ENCODE measurements at places on chromosomes 11 and 22. TPM values are rescaled to one million over a fixed set of nuclear protein-coding genes. Genes with fewer than 3 reads are reported as not detected.
A peak's percentile ranks its signal among the peaks of the same experiment; 100 is the strongest.

The OR52A1 gene
- total RNA-seq, result not detected

The TRIM51 gene
- total RNA-seq, result not detected

The RTN4RL2 gene
- 2.1 TPM for total RNA-seq

GRCh38 chr11:75689863-75690609, 21.2 kb upstream of the MAP6 start:
- no peaks in the 10 kb centered on the region for H3K4me1 ChIP-seq
- H3K27me3 ChIP-seq, result no peaks in the 10 kb centered on the region
- H3K27ac ChIP-seq, result no peak overlapping the region

DNA sequence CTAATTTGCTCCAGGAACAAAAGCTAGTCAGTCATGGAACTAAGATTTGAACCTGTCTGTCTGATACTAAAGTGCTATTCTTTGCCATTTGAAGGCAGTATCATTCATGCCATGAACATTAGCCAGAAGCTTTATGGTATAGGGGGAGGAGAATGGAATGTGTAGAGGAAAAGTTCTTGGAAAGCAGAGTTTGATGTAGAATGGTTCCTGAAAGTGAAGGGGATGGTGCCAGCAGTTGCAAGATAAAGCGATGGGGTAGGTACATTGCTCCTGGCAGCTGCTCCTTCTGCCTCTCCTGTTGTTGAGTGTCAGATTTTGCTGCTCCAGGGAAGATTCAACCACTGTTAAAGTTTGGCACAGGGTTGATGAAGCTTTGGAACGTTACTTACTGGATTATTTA, 53.4 kb downstream of the ARHGAP42 start:
- peaks cover 35% of the 10 kb centered on the region for H3K4me1 ChIP-seq
- no peak for DNase-seq
- H3K36me3 ChIP-seq, result no peaks in the 10 kb centered on the region
- H3K27me3 ChIP-seq, result no peaks in the 10 kb centered on the region
- no peak overlapping the region for H3K4me3 ChIP-seq

- no peaks in the 10 kb centered on the region for H3K27me3 ChIP-seq
- H3K36me3 ChIP-seq, result no peaks in the 10 kb centered on the region
- DNase-seq, result no peak
- peaks cover 13% of the 10 kb centered on the region for H3K4me1 ChIP-seq
- no peak overlapping the region for H3K27ac ChIP-seq
- no peak overlapping the region for H3K4me3 ChIP-seq
Measured at GRCh38 chr11:128830290-128831173, 36.6 kb downstream of the KCNJ1 start.

DNA sequence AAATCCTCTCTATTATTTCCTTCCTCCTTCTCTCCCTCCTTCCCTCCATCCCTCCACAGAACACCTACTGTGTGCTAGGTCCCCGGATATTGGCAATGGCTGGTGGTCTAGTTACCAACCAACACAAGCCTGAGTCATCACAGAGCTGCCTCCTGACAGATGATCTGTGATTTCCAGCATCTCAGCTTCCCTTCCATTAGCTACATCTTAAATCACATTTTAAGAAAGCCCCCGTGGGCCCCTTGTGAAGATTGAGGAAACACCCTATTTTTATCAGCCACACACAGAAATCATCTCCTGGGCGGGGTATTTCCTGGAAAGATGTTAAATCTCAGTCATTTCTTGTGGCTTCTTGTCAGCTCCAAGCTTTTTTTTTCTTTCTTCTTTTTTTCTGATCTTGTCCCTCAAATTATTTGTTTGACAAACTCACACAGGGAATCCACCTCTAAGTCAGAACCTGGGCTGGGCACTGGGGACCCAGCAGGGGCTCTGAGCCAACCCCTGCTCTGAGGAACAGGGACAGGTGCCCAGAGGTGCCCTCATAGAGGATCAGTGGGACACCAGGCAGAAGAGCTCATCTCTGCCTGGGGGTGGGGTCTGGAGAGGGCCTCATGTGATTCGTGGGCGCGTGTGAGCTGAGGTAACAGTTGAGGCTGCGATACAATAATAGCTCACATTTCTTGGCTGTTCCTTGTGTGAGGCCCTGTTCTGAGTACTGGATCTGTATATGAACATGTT, 42.4 kb downstream of the CACNA1I start:
- H3K27ac ChIP-seq, result no peak overlapping the region
- H3K4me1 ChIP-seq, result no peaks in the 10 kb centered on the region
- no peak for DNase-seq
- no peaks in the 10 kb centered on the region for H3K36me3 ChIP-seq

The ACTN3 gene
- total RNA-seq, result not detected

- H3K4me1 ChIP-seq, result no peaks in the 10 kb centered on the region
- H3K36me3 ChIP-seq, result no peaks in the 10 kb centered on the region
- H3K4me3 ChIP-seq, result no peak overlapping the region
- no peaks in the 10 kb centered on the region for H3K27me3 ChIP-seq
Measured at GRCh38 chr22:47691152-47691895, 928.9 kb downstream of the TBC1D22A start.

DNA sequence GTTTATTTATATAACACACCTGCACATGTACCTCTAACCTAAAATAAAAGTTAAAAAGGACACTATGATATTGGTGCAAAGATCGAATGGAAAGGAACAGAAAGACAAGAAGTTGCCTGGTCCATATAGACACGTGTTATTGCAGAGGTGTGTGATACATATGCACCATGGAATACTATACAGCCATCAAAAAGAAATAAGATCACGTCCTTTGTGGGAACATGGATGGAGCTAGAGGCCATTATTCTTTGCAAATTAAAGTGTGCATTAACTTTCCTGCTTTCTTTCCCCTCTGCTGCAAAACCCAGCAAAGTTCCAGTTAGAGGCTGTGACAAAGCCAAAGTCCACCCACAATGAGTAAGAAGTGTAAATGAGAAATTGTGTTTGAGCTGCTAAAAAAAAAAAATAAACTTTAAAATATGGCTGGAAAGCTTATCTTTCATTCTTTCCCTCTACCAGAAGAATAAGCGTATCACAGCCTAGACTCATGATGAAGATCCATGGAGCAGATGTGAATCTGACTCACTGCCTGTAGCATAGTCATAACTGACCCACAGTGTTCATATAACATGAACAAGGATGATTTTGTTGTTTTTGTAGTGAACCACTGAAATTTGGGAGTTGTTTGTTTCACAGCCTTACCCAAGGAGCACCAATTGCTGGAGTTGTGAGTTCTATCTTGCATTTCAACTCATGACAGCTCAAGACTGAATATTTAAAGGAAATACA, 9.6 kb downstream of the OR52K1 start:
- DNase-seq, result no peak
- H3K27ac ChIP-seq, result no peak overlapping the region

The FAT3 gene
- 2.2 TPM for total RNA-seq

The DSCAML1 gene
- 0.14 TPM for total RNA-seq

- no peaks in the 10 kb centered on the region for H3K36me3 ChIP-seq
- no peak for DNase-seq
- H3K27me3 ChIP-seq, result peaks cover 16% of the 10 kb centered on the region
- H3K4me1 ChIP-seq, result no peaks in the 10 kb centered on the region
- H3K4me3 ChIP-seq, result no peak overlapping the region
- H3K27ac ChIP-seq, result no peak overlapping the region
Measured at GRCh38 chr11:7222619-7223018, 29.1 kb upstream of the SYT9 start.

GRCh38 chr11:46450846-46451477, 59.4 kb upstream of the CHRM4 start:
- H3K4me3 ChIP-seq, result no peak overlapping the region
- no peak for DNase-seq
- H3K36me3 ChIP-seq, result no peaks in the 10 kb centered on the region
- H3K27ac ChIP-seq, result no peak overlapping the region
- peaks cover 21% of the 10 kb centered on the region for H3K4me1 ChIP-seq
- H3K27me3 ChIP-seq, result no peaks in the 10 kb centered on the region

GRCh38 chr22:36374603-36375024, 13.2 kb downstream of the MYH9 start:
- peaks cover 100% of the 10 kb centered on the region for H3K4me1 ChIP-seq
- no peaks in the 10 kb centered on the region for H3K27me3 ChIP-seq
- no peak for DNase-seq
- peak overlapping the region; percentile 22 for H3K27ac ChIP-seq
- H3K36me3 ChIP-seq, result peaks cover 19% of the 10 kb centered on the region
- no peak overlapping the region for H3K4me3 ChIP-seq

GRCh38 chr11:112421879-112422278, 161.2 kb upstream of the PLET1 start:
- H3K36me3 ChIP-seq, result no peaks in the 10 kb centered on the region
- no peak overlapping the region for H3K27ac ChIP-seq
- H3K4me3 ChIP-seq, result no peak overlapping the region
- no peak for DNase-seq
- H3K4me1 ChIP-seq, result no peaks in the 10 kb centered on the region

The SULT4A1 gene
- total RNA-seq, result not detected

- H3K36me3 ChIP-seq, result no peaks in the 10 kb centered on the region
- H3K4me3 ChIP-seq, result peak overlapping the region; percentile 56
- H3K27me3 ChIP-seq, result no peaks in the 10 kb centered on the region
- DNase-seq, result no peak
- peak overlapping the region; percentile 91 for H3K27ac ChIP-seq
Measured at GRCh38 chr22:50530580-50530876, 716 bp upstream of the TYMP start.

GRCh38 chr11:113638376-113638775, 67.7 kb downstream of the TMPRSS5 start:
- H3K4me1 ChIP-seq, result no peaks in the 10 kb centered on the region
- DNase-seq, result no peak
- H3K4me3 ChIP-seq, result no peak overlapping the region

DNA sequence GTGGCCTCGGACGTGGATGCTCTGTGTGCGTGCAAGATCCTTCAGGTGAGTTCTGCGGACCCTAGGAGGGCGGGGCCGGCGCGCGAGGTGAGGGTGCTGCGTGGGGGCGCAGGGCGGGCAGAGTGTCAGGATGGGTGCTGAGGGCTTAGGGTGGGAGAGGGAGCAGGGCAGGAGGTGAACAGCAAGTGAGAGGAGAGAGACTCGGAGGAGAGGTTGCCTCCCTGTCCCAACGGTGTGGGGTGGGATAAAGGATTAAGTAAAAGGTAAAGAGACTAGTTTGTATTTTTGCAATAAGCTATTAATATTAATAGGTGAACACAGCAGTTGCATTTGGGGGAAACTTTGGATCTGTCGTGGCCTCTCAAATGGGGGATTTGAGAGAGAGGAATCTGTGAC, 451 bp downstream of the CDC45 start:
- no peak overlapping the region for H3K27ac ChIP-seq
- H3K4me1 ChIP-seq, result peaks cover 21% of the 10 kb centered on the region
- H3K27me3 ChIP-seq, result no peaks in the 10 kb centered on the region
- H3K4me3 ChIP-seq, result peak overlapping the region; percentile 94
- no peak for DNase-seq
- H3K36me3 ChIP-seq, result no peaks in the 10 kb centered on the region

The DDX25 gene
- not detected for total RNA-seq

DNA sequence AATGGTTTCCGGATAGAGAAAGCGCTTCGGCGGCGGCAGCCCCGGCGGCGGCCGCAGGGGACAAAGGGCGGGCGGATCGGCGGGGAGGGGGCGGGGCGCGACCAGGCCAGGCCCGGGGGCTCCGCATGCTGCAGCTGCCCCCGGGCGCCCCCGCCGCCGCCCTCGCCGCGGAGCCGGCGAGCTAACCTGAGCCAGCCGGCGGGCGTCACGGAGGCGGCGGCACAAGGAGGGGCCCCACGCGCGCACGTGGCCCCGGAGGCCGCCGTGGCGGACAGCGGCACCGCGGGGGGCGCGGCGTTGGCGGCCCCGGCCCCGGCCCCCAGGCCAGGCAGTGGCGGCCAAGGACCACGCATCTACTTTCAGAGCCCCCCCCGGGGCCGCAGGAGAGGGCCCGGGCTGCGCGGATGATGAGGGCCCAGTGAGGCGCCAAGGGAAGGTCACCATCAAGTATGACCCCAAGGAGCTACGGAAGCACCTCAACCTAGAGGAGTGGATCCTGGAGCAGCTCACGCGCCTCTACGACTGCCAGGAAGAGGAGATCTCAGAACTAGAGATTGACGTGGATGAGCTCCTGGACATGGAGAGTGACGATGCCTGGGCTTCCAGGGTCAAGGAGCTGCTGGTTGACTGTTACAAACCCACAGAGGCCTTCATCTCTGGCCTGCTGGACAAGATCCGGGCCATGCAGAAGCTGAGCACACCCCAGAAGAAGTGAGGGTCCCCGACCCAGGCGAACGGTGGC, 15.7 kb downstream of the PIK3IP1 start:
- H3K36me3 ChIP-seq, result peaks cover 86% of the 10 kb centered on the region
- H3K4me3 ChIP-seq, result no peak overlapping the region
- no peak overlapping the region for H3K27ac ChIP-seq
- DNase-seq, result no peak
- H3K4me1 ChIP-seq, result peaks cover 2% of the 10 kb centered on the region
- H3K27me3 ChIP-seq, result no peaks in the 10 kb centered on the region

DNA sequence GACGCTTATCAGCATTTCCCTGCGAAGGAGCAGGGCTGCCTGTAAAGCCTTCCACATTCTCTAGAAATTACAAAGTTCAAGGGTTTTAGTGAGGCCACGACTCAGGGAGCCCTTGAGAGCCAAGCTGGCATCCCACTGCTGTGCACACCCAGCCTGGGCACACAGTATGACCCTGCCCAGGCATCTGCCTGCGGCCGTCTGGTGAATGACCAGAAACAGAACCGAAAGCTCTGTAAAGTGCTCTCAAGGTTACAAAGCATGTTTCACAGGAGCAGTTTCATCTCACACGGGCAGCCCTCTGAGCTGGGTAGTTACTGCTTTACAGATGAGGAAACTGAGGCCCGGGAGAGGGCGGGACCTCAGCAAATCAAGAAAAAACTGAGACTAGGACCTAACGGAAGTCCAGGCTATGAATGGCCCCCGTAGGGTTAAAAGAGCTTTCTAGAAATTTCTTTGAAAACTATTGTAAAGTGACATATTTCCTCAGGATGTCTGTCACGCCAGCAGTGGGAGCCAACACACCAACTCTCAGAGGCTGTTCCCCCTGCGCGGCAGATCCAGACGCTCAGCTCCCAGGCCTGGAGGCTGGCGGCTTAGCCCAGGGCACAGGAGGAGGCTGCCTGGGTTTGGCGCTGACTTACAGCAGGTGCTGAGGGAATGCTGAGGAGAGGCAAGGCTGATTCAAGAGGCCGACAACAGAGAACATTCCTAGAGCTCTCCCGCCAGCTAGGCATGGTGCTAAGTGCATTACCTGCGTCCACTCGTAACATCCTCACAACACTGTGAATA, 7.7 kb upstream of the TCF20 start:
- H3K36me3 ChIP-seq, result no peaks in the 10 kb centered on the region
- no peaks in the 10 kb centered on the region for H3K27me3 ChIP-seq
- H3K4me3 ChIP-seq, result no peak overlapping the region
- H3K27ac ChIP-seq, result no peak overlapping the region
- H3K4me1 ChIP-seq, result peaks cover 3% of the 10 kb centered on the region

DNA sequence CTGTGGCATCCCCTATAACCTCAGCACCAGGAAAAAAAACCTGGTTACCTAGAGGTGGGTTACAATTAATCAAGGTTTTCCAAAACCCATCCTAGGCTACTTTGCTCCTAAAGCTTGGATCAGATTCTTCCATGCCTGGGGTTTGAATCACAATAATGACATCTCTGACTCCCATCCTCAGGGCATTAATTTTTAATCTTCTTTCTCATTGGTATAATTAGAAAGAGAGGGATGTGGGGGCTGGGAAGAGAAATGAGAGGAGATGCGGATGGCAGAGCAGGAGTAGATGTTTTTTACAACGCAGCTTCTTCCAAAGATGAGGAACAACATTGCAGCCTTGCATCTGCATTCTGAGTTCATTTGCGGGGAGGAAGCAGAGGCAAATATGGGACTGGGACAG, 117.2 kb upstream of the E2F8 start:
- H3K4me3 ChIP-seq, result no peak overlapping the region
- H3K36me3 ChIP-seq, result no peaks in the 10 kb centered on the region
- DNase-seq, result no peak
- H3K27me3 ChIP-seq, result no peaks in the 10 kb centered on the region
- no peak overlapping the region for H3K27ac ChIP-seq

All from heart left ventricle (tissue), 16 donors.